ENCODE measurements at places on chromosomes 3 and 15.

- DNase-seq, result no peak
Observed at GRCh38 chr3:195696632-195697278, 24.0 kb upstream of the MUC20 start.

DNA sequence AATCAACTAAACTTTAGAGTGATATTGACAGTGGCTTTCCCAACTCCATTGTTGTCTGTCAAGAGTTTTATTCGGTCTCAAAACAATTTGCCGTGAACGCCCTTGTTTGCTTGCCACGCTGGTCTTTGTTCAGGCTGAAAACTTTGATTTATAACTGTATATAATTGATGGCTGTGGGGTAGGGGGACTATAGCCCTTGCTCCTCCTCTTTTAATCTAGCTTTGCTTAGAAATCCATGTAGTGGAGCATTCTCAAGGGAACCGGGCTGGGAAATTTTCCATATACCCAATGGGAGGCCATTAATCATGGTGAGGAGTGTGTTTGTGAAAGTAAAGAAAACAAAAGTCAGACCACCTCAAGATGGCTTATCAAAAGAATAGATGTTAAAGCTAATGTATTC, 339.8 kb upstream of the RARB start:
- no peak for DNase-seq

DNA sequence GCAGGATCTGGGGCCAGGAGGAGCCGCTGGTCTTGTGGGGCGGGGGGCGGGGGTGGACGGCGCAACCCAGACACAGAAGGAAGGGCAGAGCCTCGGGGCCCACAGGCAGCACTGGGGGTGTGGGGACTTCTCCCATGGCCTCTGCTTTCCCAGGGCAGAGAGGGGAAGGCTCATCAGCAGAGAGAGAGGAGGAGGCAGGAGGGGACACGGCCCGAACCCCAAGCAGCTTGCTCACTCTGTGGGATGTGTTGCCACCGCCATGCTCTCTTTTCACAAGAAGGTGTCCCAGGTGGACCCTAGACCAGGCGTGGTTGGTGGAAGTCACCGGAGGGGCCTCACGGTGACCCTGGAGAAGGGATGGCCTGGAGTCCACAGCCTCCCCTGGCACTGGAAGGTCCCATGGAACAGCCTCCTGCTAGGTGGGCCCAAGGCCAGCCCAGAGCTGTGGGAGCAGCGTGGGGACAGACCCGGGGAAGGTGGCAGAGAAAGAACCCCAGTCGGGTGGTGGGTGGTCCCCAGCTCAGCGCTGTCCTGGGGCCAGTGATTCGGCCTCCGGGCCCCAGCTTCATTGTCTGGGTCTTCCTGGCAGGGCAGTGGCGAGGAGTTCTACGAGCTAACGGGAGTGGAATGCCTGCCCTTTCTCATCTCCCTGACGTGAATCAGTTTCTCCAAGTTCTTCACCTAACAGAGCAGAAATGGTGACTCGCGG, 46.8 kb upstream of the PCSK6 start:
- no peak for DNase-seq

- DNase-seq, result no peak
Observed at GRCh38 chr3:100968932-100969906, 24.0 kb downstream of the ABI3BP start.

GRCh38 chr15:46344115-46344724, 709.4 kb downstream of the SQOR start:
- no peak for DNase-seq
